ENCODE measurements at places on chromosomes 7 and 10. TPM values are rescaled to one million over a fixed set of nuclear protein-coding genes. Genes with fewer than 3 reads are reported as not detected.

DNA sequence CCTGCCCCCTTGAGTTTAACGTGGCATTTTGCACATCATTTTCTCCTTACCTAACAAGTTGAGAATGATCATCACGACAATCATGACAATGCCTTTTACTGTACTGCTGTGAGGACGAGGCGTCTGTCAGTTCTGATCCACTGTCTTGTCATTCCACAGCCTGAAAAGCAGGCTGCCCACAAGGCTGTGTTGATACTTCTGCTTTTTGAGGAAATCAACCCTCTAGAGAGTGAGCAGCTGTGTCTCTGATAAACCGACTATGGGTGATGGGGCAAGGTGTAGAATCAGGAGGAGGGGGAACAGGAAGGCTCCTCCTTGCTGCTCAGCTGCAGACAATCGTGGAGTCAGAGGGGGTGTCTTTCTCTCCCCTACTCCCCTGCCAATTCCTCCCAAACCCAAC lies 30.6 kb upstream of the C10orf120 start:
- DNase-seq = no peak

DNA sequence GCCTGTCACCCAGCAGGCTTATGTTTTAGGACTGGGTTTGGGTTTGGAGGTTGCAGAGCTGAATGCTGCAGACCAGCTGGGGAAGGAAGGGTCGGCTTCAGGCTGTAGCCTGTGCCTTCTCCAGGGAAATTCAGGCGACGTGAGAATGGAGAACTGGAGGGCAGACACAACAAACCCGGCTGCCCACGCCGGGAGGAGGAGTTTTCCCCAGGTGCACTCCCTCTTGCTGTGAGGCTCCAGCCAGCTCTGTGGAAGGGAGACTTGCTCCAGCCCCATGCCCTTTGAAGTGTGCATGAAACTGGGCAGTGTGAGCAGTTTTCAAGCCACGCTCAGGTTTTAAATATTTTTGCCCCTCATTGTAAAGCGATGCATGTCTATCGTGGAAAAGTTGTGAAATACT lies 279.1 kb downstream of the CCSER2 start:
- no peak for DNase-seq

- DNase-seq = no peak
Observed at GRCh38 chr10:78411716-78412115, 378.1 kb downstream of the RPS24 start.

GRCh38 chr7:121966935-121967332 lies 94.0 kb downstream of the PTPRZ1 start:
- no peak for DNase-seq

DNA sequence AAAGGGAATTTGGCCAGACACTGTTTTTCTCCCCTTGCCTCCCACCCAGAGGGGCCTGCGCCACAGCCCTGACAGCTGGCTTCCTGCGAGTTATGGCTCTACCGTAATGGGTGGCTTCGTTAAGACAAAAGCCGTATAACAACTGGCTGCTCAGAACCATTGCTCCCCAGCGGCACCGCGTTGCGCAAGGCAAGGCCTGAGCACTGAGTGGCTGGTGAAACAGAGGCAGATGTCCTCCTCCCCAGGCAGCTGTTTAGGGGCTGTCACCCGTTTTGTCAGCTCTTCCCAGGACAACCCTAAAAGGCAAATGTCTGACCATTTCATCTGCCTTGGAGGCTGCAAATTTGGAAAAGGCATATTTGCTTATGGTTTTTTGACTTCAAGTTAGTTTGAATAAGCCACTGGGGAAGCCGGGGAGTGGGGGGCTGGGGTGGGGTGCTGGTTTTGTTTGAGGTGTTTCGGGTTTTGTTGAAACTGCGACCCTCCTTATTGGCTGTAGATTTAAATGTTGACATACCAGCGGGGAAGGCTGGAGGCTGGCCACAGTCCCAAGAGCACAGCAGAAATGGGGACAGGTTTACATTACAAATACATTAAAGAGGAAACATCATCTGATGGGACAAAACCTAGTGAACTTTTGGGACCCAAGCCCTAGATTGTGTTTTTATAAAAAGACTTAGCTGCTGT lies 681 bp upstream of the SPOCK2 start:
- no peak for DNase-seq

GRCh38 chr10:15255961-15256360 lies 87.5 kb upstream of the NMT2 start:
- no peak for DNase-seq

DNA sequence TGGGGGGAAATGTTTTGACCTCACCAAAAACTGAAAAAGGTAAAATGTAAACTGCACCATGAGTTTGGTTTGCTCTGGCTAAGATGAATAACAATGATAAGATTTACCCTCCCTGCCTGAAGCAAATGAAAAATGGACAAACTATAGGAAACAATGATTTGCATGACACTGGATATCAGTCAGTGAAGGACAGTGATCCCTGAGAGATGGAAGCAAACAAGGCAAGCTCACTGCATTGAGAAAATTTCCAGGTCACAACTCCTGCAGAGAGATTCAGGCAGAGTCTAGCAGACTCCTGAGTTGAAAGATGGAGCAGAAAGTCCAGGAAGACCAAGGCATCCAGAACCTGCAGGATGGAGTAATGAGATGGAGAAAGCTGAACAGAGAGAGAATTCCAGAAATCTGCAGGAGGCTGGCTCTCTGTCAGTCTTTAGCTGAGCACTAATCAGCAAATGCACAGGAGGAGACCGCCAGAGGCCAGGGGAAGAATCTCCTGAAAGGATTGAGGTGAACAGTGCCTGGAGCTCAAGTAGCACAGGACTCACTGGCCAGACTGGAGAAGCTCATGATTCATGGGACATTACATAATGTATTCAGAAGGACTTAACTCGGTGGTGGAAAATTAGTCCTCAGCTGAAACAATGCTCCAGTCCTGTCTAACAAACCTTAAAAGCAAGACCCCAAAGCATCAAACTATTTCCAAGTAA lies 51.2 kb upstream of the PALS2 start:
- no peak for DNase-seq

The SLC18A3 gene
- total RNA-seq = not detected

The CADPS2 gene
- not detected for total RNA-seq

The LRCH4 gene
- total RNA-seq = 101 TPM

The SPDYE8 gene
- total RNA-seq = not detected
